ENCODE measurements at places on chromosomes 6 and 20.

DNA sequence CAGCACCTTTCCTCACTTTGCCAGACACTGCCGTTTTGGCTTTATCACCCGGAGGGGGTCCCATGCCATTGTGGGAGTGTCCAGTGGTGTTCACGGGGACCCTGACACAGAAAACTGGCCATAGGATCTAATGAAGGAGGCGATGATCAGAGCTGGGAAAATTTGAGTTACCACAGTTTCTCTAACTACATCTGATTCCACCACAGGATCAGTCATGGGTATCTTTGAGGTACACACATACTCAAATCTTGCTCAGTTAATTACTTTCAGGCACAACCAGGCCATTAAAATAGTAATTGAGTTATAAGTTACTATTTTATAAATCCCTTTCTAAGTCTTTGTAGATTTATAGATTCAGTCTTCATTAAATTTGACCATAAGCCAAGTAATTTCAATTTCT, 215.1 kb downstream of the PRL start:
- no peak for DNase-seq
- H3K36me3 ChIP-seq = no peaks in the 10 kb centered on the region

GRCh38 chr6:101722991-101723579, 329.6 kb downstream of the GRIK2 start:
- H3K27ac ChIP-seq = no peak overlapping the region
- no peak for DNase-seq
- H3K36me3 ChIP-seq = no peaks in the 10 kb centered on the region
- H3K4me3 ChIP-seq = no peak overlapping the region
- no peaks in the 10 kb centered on the region for H3K4me1 ChIP-seq

GRCh38 chr6:157766901-157767774, 55.9 kb upstream of the SNX9 start:
- H3K4me1 ChIP-seq = peaks cover 12% of the 10 kb centered on the region
- no peaks in the 10 kb centered on the region for H3K36me3 ChIP-seq
- H3K27me3 ChIP-seq = no peaks in the 10 kb centered on the region
- no peak for DNase-seq

DNA sequence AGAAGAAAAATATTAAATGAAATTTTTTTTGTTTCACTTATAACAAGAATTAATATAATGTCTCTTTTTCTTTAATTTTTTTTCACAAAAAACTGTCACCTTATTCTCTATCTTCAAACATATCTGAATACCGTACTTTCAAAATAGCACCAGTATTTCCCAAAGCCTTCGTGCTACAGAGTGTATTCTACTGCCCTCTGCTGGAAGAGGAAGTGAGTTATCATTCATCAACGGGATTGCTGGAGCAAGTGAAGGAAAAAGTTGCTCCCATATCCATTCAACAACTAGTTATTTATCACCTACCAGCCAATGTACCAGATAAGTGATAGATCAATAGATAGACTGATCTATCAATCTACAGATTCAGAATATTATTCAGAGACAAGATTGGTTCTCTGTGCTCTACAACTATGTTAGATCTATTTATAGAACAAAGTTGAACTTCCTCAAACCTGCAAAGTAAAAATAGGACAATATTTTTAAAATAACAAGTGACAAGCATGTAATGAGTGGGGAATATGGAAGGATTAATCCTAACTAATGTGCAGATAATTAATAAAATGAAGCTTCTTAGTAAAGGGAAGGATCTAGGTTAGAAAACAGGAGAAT, 26.7 kb upstream of the TFAP2B start:
- H3K27ac ChIP-seq = no peak overlapping the region
- H3K36me3 ChIP-seq = no peaks in the 10 kb centered on the region
- no peak overlapping the region for H3K4me3 ChIP-seq
- no peaks in the 10 kb centered on the region for H3K4me1 ChIP-seq

- 0 out of 2 replicates have a peak, but pooled peaks cover 3% of the 10 kb centered on the region for H3K4me1 ChIP-seq
- DNase-seq = no peak
- no peaks in the 10 kb centered on the region for H3K27me3 ChIP-seq
- no peak overlapping the region for H3K27ac ChIP-seq
- H3K36me3 ChIP-seq = no peaks in the 10 kb centered on the region
These were observed 93.9 kb downstream of the ARID1B start for GRCh38 chr6:156870924-156871539.

DNA sequence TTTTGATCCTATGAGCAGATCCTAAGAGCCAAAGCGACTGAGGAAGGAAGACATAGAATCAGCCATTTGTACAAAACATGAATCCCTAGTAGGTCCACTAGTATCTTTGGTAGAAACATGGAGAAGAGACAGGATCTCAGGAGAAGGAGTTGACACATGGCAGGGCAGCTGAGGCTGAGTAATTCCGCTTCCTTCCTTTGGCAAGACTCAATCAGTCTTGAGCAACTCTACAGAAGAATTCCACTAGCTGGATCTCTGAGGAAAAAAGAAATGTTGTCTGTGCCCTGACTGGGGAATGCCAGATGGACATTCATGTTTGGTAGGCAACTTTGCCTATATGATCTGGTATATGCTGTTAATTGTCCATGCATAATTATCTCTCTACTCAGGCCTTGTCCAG, 35.3 kb downstream of the ESR1 start:
- no peak for DNase-seq
- no peaks in the 10 kb centered on the region for H3K27me3 ChIP-seq
- no peak overlapping the region for H3K4me3 ChIP-seq
- H3K36me3 ChIP-seq = no peaks in the 10 kb centered on the region
- no peak overlapping the region for H3K27ac ChIP-seq

GRCh38 chr6:122449069-122449468, 22.5 kb downstream of the SERINC1 start:
- H3K36me3 ChIP-seq = no peaks in the 10 kb centered on the region
- H3K4me3 ChIP-seq = no peak overlapping the region
- H3K27me3 ChIP-seq = no peaks in the 10 kb centered on the region

DNA sequence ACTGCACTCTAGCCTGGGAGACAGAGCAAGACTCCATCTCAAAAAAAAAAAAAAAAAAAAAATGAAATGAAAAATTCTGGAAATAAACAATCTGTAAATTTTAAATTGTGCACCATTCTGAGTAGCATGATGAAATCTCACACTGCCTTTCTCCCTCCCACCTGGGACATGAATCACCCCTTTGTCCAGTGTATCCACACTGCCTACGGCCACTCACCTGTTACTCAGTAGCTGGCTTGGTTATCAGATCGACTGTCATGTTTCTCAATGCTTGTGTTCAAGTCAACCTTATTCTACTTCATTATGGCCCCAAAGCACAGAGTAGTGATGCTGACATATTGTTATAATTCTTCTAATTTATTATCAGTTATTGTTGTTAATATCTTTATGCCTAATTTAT, 58.7 kb upstream of the MTHFD1L start:
- no peaks in the 10 kb centered on the region for H3K27me3 ChIP-seq
- H3K36me3 ChIP-seq = no peaks in the 10 kb centered on the region
- H3K4me3 ChIP-seq = no peak overlapping the region
- no peak overlapping the region for H3K27ac ChIP-seq

DNA sequence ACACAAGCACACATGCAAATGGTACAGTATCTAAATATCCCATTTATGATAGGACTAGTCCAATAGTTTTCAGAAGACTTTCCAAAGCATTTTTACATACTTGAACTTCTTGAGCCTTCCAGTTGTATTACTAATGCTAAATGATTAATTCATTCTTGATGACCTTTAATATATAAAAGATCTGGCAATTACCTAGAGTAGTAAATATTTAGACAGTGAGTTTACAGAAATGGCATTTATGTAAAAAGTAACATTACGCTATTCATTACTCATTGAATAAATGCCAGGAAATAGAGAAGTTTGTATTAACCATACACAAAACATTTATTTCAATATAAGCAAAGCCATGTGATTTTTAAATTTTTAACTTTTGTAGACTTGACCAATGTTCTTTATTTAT, 158.8 kb downstream of the DST start:
- H3K27ac ChIP-seq = no peak overlapping the region
- DNase-seq = no peak
- no peak overlapping the region for H3K4me3 ChIP-seq

- no peak for DNase-seq
- no peak overlapping the region for H3K27ac ChIP-seq
- H3K4me3 ChIP-seq = peak overlapping the region; percentile 80
- H3K4me1 ChIP-seq = peaks cover 1% of the 10 kb centered on the region
These were observed 511 bp downstream of the VARS1 start for GRCh38 chr6:31794866-31795615.

DNA sequence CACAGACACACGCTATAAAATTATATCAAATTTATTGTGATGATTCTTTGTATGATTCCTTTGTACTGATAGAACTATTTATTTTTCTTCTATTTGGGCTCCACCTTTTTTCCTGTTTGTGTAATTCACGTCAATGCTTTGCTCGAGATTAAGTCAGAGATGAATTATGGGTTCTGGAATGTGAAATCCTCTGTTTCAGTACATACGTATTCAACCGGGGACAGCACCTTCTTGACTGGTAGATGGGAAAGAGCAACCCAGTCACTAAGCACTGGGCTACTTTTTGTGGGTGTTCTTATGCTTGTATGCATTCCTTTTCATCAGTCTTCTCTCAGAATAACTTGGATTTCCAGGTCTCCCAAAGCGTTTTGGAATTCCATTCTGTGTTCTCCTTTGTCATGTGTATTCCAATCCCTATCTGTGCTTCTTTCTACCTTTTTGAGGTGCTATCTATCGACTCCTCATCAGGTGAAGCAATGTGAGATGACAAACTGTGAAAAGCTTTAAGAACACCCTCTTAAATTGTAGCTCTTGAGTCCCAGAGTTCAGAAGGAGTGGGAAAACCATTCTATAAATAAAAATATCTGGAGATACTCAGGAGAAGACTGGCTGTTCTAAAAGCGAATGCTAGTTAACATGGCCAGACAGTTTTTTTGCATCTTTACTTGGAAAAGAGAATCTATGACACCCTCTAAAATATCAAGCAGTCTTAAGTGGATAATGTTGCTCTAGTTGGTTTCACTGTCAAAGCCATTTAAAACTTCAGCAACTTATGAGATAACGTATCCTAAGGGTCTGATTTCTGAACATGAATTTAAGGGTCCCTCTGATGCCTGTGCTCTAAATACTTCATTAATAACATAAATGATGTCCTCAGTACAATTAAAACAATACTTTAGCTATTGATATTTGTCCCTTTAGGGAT, 197.7 kb upstream of the PREP start:
- H3K27me3 ChIP-seq = no peaks in the 10 kb centered on the region
- no peaks in the 10 kb centered on the region for H3K4me1 ChIP-seq
- H3K4me3 ChIP-seq = no peak overlapping the region
- no peaks in the 10 kb centered on the region for H3K36me3 ChIP-seq
- H3K27ac ChIP-seq = no peak overlapping the region
- DNase-seq = no peak

DNA sequence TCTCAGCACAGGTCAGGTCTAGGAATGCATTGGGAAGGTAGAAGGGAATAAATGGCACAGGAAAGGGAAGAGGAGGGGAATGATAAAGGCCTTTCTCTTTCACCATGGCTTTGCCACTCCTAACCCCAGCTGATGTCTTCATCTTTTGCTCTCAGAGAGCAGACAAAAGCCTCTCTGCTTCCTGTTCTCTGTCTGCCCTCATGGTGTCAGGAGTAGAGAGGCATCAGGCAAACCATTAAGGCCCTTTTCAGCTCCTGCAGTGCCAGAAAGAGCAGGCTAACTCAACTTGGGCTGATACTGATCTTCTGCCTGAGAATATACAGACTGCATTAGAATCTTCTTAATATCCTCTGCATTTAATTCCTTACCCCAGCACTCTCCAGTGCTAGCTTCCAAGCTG, 48.0 kb upstream of the STXBP5 start:
- no peak overlapping the region for H3K27ac ChIP-seq
- H3K36me3 ChIP-seq = no peaks in the 10 kb centered on the region
- no peak for DNase-seq
- no peaks in the 10 kb centered on the region for H3K27me3 ChIP-seq

- no peaks in the 10 kb centered on the region for H3K36me3 ChIP-seq
- peaks cover 5% of the 10 kb centered on the region for H3K4me1 ChIP-seq
- no peak overlapping the region for H3K27ac ChIP-seq
- peaks cover 1% of the 10 kb centered on the region for H3K27me3 ChIP-seq
- DNase-seq = no peak
- no peak overlapping the region for H3K4me3 ChIP-seq
These were observed 159.3 kb downstream of the CD83 start for GRCh38 chr6:14276667-14277404.

DNA sequence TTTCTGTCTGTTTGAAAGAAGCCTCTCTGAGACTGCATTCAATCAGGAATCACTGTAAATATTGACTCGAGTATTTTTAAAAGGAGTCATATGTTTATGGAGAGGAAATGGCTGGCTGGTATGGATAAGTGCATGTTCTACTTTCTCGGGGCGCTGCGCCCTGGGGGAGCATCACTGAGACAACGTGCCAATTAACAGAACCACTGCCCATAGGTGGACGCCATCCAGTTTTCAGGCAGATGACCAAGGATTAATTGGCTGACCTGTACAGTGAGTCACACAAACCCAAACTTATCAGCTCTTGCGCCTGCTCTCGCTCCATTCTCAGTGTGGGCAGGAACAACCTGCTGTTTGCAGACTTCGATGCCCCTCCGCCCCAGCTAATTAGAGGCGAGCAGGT, 571.2 kb downstream of the QKI start:
- no peaks in the 10 kb centered on the region for H3K36me3 ChIP-seq
- no peak overlapping the region for H3K27ac ChIP-seq
- no peaks in the 10 kb centered on the region for H3K27me3 ChIP-seq
- H3K4me3 ChIP-seq = no peak overlapping the region
- no peak for DNase-seq

GRCh38 chr6:166097914-166098522, 69.6 kb downstream of the TBXT start:
- H3K4me3 ChIP-seq = no peak overlapping the region
- H3K4me1 ChIP-seq = no peaks in the 10 kb centered on the region
- peak; percentile 66 for DNase-seq
- H3K36me3 ChIP-seq = no peaks in the 10 kb centered on the region
- H3K27ac ChIP-seq = no peak overlapping the region

DNA sequence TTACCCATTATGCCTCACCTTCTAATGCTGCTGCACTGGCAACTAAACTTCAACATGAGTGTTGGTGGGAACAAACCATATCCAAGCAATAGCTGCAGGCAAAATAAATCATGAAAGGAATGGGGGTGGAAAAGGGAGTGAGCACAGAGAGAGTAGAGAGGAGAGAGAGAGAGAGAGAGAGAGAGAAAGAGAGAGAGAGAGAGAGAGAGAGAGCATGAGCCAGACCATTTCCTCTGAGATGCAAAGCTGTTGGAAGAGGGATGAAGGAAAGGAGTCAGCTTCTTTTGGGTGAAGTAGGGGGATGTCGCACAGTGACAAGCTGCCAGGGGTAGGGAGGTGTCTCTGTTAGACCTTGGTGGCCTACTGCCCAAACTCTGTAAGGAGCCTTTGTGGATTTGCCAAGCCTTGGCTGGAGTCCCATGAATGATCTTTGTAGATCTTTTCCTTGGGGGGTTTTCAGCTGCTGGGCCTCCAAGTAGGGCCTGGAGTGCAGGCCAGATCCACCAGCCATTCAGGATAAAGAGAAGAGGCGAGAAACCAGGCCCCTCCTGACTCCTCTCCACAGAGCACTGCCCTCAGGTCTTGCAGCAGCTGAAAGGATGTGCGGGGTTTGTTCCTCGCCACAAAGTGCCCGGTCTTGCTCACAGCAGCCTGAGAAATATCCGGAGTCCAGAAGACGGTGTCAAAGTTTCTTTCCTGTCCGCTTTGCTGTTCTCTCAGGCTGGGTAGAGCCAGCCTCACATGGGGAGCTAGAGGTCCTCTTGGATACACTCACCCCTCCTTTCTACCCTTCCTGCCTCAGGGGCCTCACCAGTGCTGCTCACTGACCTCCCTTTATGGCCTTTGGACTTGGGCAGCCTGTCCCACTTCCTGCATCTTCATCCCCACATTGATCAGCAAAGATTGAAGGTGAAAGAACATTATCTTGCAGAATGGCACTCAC, 17.8 kb downstream of the BTBD3 start:
- no peaks in the 10 kb centered on the region for H3K27me3 ChIP-seq
- H3K4me1 ChIP-seq = no peaks in the 10 kb centered on the region
- no peak overlapping the region for H3K4me3 ChIP-seq
